ENCODE measurements at places on chromosomes 16 and 17. TPM values are rescaled to one million over a fixed set of nuclear protein-coding genes. Genes with fewer than 3 reads are reported as not detected.

Gene CCL2
- not detected for total RNA-seq

Gene TBC1D3
- not detected for total RNA-seq

Gene C16orf74
- total RNA-seq, result 62.1 TPM

Gene TMC8
- 0.85 TPM for total RNA-seq

Gene SPATA22
- total RNA-seq, result not detected

Gene MYCBPAP
- 0.60 TPM for total RNA-seq

Gene XAF1
- 0.21 TPM for total RNA-seq

Gene CNGB1
- 0.65 TPM for total RNA-seq

Gene SLC25A11
- total RNA-seq, result 71.2 TPM

Gene TSEN54
- total RNA-seq, result 43.5 TPM
